Cardiac septum (tissue), 1 donor: ENCODE measurements at places on chromosomes 13 and 19. TPM values are rescaled to one million over a fixed set of nuclear protein-coding genes. Genes with fewer than 3 reads are reported as not detected.

The ZSWIM9 gene
- 6.9 TPM for total RNA-seq

The RNF113B gene
- total RNA-seq: not detected

- DNase-seq: no peak
Measured at GRCh38 chr19:39423258-39424086, 11.0 kb downstream of the PLEKHG2 start.

The SIGLEC12 gene
- not detected for total RNA-seq

The WDR87 gene
- not detected for total RNA-seq

GRCh38 chr13:68214691-68215415 lies 984.7 kb upstream of the PCDH9 start:
- DNase-seq: no peak

The DAND5 gene
- total RNA-seq: 11.4 TPM

The ZSCAN4 gene
- 0.16 TPM for total RNA-seq

DNA sequence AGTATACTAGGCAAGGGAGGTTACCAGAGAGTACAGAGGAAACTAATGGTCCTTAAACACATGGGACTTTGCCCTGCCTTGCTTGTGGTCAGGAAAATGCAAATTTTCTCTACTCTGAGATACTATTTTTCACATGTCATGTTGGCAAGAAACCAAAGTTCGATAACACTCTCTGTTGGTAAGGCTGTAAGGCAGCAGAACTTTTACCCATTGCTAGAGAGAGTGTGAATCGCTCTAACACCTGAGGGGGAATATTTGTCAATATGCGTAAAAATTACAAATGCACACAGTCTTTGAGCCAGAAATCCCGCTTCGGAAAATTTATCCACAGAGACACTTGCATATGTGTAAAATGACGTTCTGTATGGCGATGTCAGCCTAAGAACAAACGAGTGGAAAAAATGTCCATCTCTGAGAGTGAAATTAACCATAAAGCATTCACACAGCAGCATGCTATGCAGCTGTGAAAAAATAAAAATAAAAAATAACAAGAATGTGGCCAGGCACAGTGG lies 9.5 kb upstream of the RFX1 start:
- no peak for DNase-seq

- no peak for DNase-seq
Measured at GRCh38 chr13:40671956-40672764, 5.7 kb upstream of the FOXO1 start.
